ENCODE measurements at places on chromosomes 5 and 9. TPM values are rescaled to one million over a fixed set of nuclear protein-coding genes. Genes with fewer than 3 reads are reported as not detected.
A peak's percentile ranks its signal among the peaks of the same experiment; 100 is the strongest.

- no peak for DNase-seq
These were observed 178.1 kb downstream of the SLF1 start for GRCh38 chr5:94796586-94796985.

DNA sequence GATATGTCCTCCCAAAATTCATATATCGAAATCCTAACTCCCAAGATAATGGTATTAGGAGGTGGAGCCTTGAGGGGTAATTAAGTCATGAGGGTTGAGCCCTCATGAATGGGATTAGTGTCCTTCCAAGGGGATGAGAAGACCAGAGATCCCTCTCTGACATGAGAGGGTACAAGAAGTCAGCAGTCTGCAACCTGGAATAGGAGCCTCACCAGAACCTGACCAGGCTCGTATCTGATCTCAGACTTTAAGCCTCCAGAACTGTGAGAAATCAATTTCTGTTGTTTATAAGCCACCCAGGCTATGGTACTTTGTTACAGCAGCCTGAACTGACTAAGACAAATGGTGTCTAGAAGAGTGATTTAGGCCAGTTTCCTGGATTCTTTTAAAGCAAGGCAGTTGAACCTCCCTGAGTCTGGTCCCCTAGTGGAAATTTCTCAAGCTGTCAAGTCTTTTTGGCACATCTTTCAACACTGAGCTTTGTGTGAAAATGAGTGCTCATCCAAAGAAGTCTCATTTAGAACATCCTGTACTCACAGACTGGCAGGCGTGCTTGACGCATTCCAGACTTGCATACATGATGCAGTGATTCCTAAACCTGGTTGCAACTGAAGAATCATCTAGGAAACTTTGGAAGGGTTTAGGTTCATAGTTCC is 254.8 kb upstream of the PPP1R2B start:
- peak; percentile 54 for DNase-seq

GRCh38 chr9:22683700-22684075 is 237.1 kb downstream of the DMRTA1 start:
- DNase-seq = no peak

The PCDH12 gene
- 2.9 TPM for total RNA-seq

The TAF11L12 gene
- total RNA-seq = not detected

- no peak for DNase-seq
These were observed 224.8 kb upstream of the VLDLR start for GRCh38 chr9:2396622-2397285.

The NPR2 gene
- total RNA-seq = 36.9 TPM

The WASHC1 gene
- 4.7 TPM for total RNA-seq

The MLLT3 gene
- total RNA-seq = 11.5 TPM

GRCh38 chr5:152855441-152855840 is 450.4 kb upstream of the NMUR2 start:
- DNase-seq = no peak
